ENCODE measurements at places on chromosomes 11 and 22.

- no peak for DNase-seq
Observed at GRCh38 chr11:959608-960007, 33.9 kb downstream of the AP2A2 start.

GRCh38 chr11:28228196-28228895, 120.2 kb downstream of the METTL15 start:
- no peak for DNase-seq

GRCh38 chr22:42622061-42622710, 7.5 kb upstream of the POLDIP3 start:
- no peak for DNase-seq

- no peak for DNase-seq
Observed at GRCh38 chr11:69110451-69110850, 45.3 kb upstream of the SMIM38 start.

- DNase-seq, result no peak
Observed at GRCh38 chr11:69797156-69797555, 22.0 kb upstream of the FGF4 start.

Data from central memory CD8-positive, alpha-beta T cell (primary cell).